ENCODE measurements at places on chromosomes 12 and 14.

- no peak for DNase-seq
These were observed 62.6 kb upstream of the AEBP2 start for GRCh38 chr12:19376691-19377090.

DNA sequence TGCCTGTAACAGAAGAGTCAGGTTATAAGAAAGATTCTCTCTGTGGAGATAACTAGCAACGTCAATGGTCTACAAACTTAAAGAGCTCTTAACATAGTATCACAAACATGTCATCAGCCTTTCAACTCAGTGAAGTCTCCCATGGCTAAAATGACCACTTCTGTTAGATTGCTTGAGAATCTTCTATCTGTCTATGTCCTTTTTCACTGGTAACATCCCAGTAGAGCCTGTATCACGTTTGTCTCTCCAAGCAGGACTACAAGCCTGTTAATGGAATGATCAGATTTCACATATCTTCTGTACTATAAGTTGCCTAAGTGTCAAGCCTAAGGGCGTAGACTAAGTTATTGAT is 50.7 kb downstream of the SLC2A13 start:
- no peak for DNase-seq

- DNase-seq, result peak; percentile 54
These were observed 417.0 kb downstream of the DPF3 start for GRCh38 chr14:72476657-72477499.

DNA sequence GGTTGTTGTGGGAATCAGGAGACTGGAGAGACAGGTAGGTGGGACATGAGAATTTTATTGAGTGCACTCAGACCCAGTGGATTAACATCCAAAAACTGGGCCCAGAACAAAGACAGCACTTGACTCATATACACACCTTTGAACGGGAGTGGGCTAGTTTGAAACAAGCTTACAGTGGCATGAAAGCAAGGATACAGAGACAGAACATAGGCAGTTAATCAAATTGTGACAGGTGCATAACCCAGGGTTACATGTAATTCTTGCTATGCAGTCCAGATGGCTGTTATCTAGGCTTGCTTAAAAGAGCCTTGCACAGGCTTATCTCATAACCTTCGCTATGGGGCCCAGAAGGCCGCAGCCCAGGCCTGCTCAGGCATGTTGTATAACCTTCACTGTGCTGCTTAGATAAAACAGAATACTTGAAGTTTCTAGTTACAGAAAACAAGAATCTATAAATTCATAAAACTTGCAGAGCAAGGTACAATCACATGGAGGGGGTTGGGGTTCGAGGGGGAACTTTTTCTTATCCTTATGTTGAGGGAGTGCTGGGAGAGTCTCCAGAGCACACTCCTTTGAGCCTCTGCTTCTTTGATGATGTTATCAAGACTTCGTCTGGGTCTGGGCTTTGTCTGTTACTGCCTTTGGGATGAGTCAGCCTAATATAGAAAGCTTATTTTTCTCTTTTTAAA is 81.7 kb downstream of the TNFAIP2 start:
- no peak for DNase-seq

DNA sequence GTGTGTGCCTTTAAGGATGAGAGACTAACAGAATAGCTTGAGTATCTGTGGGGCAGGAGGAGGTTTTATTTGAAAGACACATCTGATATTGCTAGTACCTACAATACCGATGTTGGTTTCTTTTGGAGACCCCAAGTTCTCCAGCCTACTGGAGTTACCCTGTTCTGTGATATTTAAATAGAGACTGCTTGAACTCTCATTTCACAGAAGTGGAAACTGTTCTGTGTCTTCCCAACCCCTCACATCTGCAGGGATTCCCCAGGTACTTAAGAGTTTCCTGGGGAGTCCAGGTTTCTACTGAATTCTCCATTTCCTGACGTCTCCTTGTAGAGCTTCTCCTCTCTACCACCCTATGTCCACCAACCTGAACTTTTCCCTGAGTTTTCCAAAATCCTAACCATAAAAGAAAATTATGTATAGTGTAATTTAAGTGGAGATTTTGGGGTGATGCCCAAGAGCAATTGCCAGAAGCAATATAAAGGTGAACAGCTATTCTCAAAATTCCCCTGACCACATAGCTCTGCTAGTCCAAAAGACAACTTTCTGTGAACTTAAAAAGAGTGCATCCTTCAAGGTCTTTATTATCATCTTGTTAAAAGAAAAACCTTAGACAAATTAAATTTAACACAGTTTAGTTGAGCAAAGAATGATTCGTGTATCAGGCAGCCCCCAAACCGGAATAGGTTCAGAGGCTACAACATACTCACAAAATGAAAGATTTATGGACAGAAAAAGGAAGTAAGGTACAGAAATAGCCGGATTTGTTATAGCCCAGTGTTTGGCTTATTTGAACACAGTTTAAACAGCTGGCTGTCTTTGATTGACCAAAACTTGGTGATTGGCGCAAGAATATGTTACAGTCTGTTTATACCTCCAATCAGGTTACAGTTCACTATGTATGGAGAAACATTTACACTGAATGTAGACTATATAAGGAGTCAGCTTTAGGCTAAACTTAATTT is 373.4 kb downstream of the NUAK1 start:
- no peak for DNase-seq

DNA sequence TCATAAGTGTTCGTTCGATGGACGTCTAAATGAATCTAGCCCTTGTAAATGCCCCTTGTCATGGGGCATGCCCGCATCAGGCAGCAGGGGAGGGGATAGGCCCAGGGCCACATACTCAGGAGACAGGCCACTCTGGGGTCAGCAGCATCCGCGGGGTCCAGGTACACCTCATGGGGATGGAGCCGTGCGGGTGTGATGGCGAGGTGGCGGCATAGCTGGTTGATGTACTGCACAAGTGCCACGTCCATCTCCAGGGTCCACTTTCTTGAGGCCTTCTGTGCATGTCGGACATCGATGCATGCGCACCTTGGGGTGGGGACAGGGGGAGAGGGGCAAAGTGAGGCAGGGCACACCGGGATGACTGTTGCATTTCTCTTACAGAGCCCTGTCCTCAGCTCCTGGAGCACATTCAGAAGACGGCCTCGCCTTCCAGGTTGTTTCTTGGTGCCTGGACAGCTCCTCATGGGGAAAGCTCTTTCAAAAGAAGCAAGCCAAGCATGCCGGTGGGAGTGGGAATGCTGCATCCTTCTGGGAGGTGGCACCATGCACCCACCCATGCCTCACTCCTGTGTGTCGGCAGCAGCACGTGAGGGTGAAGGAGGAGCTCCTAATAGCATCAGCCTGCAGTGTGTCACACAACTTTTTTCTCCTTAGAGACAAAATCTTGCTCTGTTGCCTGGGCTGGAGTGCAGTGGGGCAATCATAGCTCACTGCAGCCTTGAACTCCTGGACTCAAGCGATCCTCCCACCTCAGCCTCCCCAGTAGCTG is 47.4 kb downstream of the TRAFD1 start:
- DNase-seq, result no peak

- no peak for DNase-seq
These were observed 359.6 kb downstream of the BMP4 start for GRCh38 chr14:53596853-53597525.
